ENCODE measurements at places on chromosomes 4 and X.

GRCh38 chrX:106903291-106903824 is at the start of gene RIPPLY1:
Gene RIPPLY1, minus strand, starts transcription at chrX:106903341. Its CDS starts 54 bp downstream, at chrX:106903287.
- no peak for DNase-seq

DNA sequence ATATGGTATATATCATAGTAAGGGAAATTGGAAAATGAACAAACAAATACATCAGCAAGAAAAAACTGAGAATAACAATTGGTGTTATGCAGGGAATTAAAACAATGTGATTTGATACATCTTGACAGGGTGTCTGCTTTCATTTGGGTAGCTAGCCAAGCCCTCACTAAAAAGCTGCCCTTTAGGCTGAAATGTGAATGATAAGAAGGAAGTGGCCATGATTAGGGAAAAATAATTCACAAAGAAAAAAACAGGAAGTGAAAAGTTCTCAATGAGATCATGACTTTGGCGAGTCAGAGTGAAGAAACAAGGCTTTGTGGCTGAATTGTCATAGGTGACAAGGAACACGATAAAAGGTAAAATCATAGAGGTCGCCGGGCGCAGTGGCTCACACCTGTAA is 675.8 kb upstream of the SLIT2 start:
- no peak for DNase-seq

DNA sequence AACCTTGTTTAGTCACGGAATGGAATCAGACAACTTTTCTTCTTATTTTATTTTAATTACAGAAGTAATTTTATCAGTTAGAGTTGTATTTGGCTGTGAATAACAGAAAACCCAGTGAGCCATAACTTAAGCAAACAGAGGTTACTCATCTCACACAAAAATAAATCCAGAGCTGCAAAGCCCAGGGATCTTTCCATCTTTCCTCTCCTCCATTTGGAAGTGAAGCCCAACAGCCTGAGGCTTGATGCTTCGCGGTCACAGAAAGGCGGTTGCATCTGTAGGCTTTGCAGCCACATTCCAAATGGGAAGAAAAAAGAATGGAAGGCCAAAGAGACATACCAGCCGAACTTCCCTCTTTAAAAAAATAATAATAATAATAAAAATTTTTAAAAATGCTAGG is 22.6 kb downstream of the CHRNA9 start:
- DNase-seq = no peak

- no peak for DNase-seq
Measured at GRCh38 chrX:19846995-19847790, 40.2 kb downstream of the SH3KBP1 start.

GRCh38 chr4:3791910-3792542 is 25.8 kb downstream of the ADRA2C start:
- DNase-seq = no peak

DNA sequence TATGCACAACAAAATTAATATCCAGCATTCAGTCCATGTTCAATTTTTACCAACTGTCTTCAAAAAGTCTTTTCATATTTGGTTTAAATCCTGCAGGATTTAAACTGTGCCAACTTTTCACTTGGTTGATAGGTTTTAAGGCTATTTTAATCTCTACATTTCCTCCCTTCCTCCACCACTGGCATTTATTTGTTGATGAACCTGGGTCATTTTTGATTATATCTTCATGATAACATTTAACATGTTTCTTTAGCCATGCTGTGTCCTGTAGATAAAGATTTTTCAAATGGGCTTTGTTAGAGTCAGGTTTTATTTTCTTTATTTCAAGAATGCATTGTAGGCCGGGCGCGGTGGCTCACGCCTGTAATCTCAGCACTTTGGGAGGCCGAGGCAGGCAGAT is 216.4 kb downstream of the ARHGAP10 start:
- no peak for DNase-seq

DNA sequence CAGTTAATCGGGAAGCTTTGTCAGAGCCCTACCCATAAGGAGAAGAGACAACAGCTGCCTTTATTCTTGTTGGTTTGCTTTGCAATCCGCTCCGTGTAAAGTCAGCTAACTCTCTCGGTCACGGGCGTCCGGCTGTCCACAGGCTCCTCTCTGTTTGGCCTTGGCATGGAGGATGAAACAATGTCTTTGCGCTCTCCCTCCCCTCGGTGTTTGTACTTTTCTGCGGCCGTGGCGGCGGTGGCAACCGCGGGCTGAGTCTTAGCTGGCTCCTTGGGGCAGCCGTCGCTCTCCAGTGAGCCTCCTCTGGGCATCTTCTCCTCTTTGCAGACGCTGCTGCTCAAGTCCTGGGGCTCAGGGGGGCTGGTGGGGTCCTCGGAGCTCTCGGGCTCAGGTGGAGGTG is 10.6 kb upstream of the IRAK1 start:
- no peak for DNase-seq

DNA sequence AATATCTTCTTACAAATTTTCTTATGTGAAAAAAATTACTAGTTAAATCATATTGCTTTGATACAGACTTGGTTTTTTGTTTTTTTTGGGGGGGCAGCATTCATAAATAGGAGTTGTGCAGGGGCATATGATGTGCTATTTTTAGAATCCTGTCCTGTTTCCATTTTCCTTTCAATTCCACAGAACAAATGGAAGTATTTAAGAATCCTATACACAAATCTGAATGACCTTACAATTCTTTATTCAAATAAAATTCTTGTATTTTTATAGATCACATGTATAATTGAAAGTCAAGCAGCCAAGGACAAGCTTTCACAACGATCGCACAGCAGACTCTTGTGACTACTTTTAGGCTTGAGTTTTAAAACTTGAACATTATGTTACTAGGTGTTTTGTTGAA is 523.9 kb downstream of the ANKRD50 start:
- DNase-seq = no peak

- DNase-seq = no peak
Measured at GRCh38 chr4:84901740-84902281, 64.7 kb downstream of the WDFY3 start.

DNA sequence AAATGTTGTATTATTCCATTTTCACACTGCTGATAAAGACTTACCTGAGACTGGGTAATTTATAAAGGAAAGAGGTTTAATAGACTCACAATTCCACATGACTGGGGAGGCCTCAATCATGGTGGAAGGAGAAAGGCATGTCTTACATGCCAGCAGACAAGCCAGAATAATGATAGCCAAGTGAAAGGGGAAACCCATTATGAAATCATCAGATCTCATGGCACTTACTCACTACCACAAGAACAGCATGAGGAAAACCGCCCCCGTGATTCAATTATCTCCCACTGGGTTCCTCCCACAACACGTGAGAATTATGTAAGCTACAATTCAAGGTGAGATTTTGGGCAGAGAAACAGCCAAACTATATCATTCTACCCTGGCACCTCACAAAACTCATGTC is 2535.1 kb downstream of the ARAP2 start:
- no peak for DNase-seq

GRCh38 chr4:53432528-53433424 is 55.3 kb downstream of the FIP1L1 start:
- DNase-seq = no peak

DNA sequence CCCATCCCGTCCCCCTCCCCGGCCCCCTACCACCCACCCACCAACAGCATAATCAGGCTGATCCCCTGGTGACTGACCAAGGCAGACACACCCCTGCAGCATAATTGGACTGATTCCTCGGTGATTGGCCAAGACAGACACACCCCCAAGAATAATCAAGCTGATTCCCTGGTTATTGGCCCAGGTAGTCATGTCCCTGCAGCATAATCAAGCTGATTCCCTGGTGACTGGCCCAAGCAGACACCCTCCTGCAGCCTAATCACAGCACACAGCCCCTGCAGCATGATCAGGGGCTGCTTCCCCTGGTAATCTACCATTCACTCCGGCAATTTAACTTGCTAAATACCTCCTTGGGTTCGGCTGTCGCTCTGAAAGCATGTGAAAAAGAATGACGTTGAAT is 47.5 kb upstream of the STS start:
- no peak for DNase-seq

DNA sequence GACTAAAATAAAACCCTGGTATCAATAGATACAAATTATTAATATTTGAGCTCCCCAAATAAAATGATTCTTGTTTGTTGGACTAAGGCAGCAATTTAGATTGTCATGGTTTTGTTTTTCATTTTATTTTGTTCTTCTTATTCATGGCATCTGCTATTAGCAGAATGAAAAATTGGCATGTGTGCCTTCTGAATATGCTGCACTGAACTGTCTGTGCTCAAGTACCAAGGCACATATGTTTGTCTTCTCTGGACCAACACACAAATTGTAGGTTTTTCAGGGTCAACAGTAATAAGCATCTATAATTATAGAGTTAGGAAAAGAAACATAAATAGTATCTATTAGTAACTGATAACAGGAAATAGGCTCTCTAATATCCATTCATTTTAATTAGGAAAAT is 121.1 kb downstream of the BANK1 start:
- no peak for DNase-seq

- no peak for DNase-seq
Measured at GRCh38 chrX:97685753-97686152, 802.0 kb downstream of the RPA4 start.

GRCh38 chr4:78644744-78645330 is 93.3 kb downstream of the ANXA3 start:
- no peak for DNase-seq

DNA sequence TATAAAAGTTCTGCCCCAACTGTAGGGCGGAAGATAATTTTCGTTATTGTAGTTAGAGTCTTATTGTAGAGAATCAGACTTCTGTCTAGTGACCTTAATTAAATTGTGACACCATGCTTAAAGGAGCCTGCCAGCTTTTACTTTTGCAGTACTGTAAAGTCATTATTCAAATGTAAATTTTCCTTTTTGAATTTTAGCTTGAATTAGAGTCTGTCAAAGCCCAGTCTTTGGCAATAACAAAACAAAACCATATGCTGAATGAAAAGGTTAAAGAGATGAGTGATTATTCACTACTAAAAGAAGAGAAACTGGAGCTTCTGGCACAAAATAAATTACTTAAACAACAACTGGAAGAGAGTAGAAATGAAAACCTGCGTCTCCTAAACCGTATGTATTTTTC is 21.8 kb downstream of the OFD1 start:
- no peak for DNase-seq

DNA sequence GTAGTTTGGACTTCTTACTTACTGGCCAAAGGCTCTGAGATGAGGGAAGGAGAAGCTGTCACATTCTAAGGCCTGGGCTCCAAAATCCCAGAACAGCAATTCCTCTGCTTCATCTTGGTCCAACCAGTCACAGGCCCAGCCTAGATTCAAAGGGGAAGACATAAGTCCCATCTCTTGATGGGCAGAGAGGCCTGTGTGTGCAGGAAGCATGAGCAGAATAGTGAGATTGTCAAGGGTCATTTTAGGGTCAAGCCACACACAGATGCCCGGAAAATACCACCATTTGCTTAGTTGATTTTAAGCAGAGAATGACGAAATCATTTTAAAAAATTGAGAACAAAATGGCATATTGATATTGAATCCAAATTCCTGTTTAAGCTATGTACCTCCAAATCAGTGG is 580.9 kb upstream of the ZFP42 start:
- DNase-seq = no peak

- DNase-seq = no peak
Measured at GRCh38 chrX:54529151-54529550, 868 bp upstream of the GNL3L start.

DNA sequence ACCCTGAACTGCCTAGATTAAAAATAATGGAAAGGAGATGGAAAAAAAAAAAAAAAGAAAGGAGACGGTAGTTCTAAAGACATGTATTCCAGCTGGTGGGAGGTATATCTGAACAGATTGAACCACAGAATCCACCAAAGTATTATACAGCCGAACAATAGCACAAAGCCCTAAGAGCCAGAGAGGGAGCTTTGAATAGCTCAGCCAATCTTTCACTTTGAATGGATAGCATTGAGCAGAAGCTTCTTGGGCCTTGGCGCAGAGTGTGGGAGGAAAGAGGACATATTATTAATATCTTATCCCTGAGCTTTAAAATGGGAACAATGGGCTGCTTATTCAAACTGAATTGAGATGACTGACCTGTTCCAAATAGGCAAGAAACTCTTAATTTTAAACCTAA is 147.8 kb upstream of the PAQR3 start:
- no peak for DNase-seq

DNA sequence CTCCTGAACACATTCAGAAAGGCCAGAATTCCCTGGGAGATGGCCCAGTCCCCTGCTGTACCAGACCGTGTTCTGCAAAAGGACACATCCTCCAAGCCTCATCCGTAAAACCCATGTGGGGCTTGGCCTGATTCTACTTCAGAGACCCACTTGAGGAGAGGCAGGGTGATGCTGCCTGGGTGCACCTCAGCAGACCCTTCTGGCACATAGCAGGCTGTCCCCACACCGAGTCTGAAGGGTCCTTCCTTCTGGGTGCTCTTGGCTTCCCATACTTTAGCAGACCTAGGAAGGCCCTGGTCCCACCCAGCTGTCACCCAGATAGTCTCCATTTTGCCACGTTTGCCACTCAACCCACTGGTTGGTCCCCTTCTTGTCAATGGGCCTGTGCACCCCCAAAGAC is 270.1 kb upstream of the AGTR2 start:
- DNase-seq = no peak

DNA sequence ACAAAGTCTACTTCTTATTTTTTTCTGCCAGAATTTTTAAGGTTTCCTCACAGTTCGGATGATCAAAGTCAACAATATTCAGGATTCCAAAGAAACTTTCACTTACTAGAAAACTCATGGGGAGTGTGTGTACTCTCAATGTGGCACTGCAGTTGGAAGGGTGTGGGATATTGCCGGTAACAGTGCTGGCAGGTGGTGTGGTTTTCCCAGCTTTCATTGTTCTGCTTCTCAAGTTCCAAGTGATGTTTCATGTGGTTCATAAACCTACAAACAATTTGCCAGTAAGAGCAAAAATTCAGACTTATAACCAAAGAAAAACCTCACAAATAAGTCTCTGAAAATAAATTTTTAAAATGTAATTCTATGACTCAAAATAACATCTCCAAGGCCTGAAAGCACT is 39.8 kb downstream of the ZNF280C start:
- DNase-seq = no peak

GRCh38 chr4:184854673-184855072 is 28.9 kb upstream of the ACSL1 start:
- DNase-seq = no peak

- DNase-seq = no peak
Measured at GRCh38 chrX:154730253-154730891, 20.5 kb downstream of the GAB3 start.

- DNase-seq = no peak
Measured at GRCh38 chr4:142230991-142231390, 594.6 kb downstream of the IL15 start.

DNA sequence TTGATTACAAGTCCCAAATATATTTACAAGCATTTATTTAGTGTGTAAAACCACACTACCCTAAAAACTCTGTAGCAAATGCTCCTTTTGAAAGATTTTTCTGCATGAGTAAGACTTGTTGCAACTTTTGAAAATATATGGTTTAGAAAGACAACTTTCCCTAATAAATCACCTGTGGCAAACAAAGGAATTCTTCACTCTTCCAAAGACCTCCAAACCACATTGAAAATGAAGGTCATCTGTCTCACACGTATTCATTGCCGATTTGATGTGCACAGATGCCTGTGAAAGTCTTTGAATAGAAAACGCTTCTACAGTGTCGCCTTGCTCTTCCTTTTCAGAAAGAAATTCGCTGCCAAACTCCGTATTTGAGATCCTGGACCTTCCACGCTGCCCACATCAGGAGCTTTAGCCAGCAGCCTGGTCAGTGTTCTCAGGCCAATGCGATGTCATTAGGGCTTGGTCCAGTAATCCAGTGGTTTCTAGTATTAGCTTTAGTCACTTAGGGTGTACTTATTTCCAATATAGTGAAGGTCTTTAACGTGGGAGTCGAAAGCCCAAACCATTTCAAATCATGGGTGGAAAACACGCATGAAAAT is 22.2 kb downstream of the SPINK2 start:
- DNase-seq = no peak

Measured in stimulated activated CD4-positive, alpha-beta T cell treated with anti-CD3 and anti-CD28 coated beads, Interleukin-1b, Interleukin-23, amount 100 ng/mL, for 1 hour (primary cell).